ENCODE measurements at places on chromosomes 4 and X.

- DNase-seq: no peak
Measured at GRCh38 chr4:114603497-114603896, 4.9 kb downstream of the UGT8 start.

GRCh38 chr4:30380404-30380998 lies 339.7 kb upstream of the PCDH7 start:
- DNase-seq: peak; percentile 8

DNA sequence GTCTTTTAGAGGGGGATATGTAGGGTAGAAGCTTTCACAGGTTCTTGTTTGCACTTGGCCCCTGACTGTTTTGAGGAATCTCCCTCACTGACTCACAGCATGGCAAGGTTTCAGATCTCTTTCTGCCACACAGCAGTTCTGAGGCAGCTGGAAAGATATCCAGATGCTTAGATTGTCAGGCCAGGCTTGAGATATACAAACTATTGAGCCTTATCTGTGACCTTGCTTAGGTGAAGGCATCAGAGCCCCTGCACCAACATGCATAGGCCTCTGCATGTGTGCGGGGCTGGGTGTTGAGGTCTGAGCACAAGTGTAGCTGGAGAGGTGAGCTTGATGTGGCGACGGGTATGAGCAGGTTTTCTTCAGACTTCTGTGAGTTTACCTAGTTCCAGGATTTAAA lies 80.9 kb upstream of the MSANTD1 start:
- DNase-seq: peak; percentile 21

DNA sequence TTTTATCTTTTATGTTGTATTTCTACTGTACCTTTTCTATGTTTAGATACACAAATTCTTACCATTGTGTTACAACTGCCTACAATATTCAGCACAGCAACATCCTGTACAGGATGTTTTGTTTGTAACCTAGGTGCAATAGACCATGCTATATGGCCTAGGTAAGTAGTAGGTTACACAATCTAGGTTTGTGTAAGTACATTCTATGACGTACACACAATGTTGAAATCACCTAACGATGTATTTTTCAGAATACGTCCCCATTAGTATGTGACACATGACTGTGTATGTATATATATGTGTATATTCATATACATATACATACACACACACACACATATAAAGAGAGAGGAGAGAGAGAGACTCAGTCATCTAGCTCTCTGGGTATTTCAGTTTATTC lies 103.5 kb downstream of the CLNK start:
- no peak for DNase-seq

- peak; percentile 42 for DNase-seq
Measured at GRCh38 chr4:15254236-15254880, 173.5 kb upstream of the C1QTNF7 start.

- DNase-seq: no peak
Measured at GRCh38 chrX:56219700-56220099, 12.5 kb upstream of the KLF8 start.

GRCh38 chrX:47523713-47524166 lies 37.3 kb upstream of the ARAF start:
- DNase-seq: no peak

GRCh38 chr4:25484243-25484721 lies 107.2 kb downstream of the ANAPC4 start:
- no peak for DNase-seq

- DNase-seq: no peak
Measured at GRCh38 chrX:109696146-109696740, 36.8 kb downstream of the ACSL4 start.

DNA sequence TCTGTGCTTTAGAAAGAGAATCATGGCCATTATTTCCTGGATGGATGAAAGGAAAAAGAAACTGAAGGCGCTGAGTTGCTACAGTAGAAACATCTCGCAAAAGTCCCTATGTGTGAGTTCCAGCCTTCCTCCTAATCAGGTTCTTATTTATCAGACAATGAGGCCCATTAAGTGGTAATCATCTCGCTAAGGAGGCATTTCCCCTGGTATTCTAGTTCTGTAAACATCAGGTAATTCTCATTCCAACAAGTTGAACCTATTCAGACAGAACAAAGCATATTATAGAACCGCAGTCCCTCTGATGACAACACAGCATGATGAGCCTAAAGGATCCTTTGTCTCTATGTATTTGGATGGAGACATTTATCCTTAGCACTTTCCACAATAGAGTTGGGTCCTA lies 205.7 kb upstream of the MAOA start:
- no peak for DNase-seq

DNA sequence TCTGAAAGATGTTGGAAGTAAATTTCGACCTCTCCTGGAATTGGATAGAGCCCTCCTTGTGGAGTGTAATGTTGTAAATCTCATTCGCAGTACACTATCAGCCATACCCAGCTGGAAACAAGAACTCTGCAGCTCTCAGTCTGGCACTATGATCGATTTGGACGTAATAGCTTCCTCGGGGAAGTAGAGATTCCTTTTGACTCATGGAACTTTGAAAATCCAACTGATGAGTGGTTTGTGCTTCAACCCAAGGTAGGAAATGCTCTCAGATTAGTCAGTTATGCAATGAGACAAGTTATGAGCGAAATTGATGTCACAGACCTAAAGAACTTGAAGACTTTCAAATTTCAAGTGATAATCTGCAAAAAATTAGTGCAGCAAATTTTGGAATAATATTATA lies 103.9 kb downstream of the SYTL5 start:
- no peak for DNase-seq

GRCh38 chr4:17109126-17109525 lies 210.7 kb upstream of the LDB2 start:
- peak; percentile 75 for DNase-seq

- no peak for DNase-seq
Measured at GRCh38 chr4:123871341-123871740, 474.7 kb downstream of the SPRY1 start.

GRCh38 chr4:42488114-42488513 lies 90.8 kb downstream of the SHISA3 start:
- DNase-seq: no peak

DNA sequence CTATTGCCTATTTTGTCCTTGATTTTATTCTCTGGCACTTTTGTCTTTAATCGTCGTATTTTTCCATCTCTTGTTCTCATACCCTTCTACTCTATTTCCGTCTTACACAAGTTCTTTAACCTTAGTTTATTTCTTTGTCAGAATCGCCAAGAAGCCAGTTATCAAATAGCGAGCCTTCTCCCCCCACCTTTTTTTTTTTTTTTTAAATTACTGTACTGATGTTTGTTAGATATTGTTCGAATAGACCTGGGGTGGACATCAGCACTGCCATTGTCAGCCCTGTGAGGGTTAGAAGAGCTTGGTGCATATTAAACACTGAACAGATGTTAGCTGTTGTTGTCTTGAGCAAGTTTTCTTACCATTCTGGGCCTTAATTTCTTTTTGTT lies 1.2 kb downstream of the SPCS3 start:
- no peak for DNase-seq

DNA sequence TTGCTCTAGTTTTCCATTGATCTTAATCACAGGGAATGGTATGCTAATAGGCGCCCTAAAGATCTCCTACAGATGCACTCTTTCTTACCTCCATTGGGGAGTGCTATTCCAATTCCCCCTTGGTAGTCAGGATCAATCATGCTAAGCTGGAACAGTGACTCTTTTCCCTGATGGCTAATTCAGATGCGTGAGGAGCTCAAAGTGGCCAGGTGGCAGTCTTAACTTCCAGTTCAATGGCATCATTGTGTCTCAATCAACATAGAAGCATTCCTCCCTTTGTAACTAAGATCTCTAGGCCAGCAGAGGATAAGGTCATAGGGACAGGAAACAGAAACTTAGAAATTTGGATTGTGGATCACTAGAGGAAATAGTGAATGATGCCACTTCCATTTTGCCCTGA lies 216.8 kb downstream of the GRID2 start:
- no peak for DNase-seq

DNA sequence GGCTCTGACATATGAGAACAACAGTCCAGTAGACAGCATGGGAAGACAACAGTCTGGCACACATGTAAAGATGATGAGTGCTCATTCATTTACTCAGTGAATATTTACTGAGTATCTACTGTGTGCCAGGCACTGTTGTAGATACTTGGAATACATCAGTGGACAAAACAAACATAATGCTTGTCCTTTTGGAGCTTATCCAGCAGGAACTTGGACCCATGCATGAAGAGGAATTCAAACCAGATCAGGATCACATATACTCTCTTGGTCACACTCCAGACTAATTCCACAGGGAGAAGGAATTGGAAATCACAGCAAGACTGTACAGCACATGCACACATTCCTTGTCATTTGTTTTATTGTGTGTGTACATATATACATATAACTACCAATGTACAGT lies 217.6 kb upstream of the TTC29 start:
- DNase-seq: peak; percentile 59

GRCh38 chr4:82201805-82202641 lies 171.8 kb downstream of the HNRNPD start:
- no peak for DNase-seq

DNA sequence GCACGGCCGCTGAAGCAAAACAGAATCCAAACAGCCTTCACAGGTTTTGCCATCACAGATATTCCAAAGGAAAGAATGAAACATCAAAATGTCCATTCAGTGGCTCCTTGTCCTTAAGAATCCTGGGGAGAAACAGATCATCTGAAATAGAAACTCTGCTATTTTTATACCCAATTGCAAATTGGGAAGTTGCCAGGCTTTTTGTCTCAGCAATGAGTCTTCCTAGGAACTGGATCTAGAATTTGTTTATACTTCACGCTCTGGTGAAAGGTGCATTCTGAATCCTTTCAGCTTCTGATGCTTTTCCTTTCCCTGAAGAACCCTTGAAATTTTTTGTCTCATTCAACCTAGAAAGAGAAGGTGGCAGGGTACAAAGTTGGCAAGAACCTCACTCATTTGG lies 218.9 kb downstream of the FBXW7 start:
- peak; percentile 65 for DNase-seq

GRCh38 chr4:73221734-73222133 lies 36.9 kb downstream of the ANKRD17 start:
- no peak for DNase-seq

DNA sequence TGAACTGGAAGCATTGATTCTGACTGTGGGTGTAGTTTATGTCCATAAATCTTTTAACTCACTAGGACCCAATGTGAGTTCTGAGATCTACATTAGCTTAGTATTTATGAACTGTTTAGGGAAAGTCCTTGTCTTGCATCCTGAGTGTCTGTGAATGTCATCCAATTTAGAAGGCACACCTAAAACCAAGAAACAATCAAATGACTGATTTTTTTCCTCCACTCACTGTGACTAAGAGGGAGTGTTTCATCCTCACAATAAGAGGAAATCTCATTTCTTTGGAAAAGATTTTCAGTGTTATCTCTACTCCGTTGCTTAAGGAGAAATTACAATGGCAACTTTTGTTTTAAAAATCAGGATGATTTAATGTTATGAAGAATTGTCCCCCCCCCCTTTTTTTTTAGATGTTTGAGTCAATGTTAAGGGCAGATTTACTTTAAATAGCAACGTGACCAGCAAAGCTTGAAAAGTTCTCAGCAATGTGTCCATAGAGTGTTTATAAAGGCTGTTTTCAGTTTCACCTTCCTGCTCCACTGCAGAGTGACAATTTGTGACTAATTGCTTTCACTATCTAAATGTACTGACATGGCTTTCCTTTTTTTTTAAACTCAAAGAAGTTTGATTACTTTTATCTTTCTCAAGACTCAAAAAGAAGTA lies 173.0 kb downstream of the SPCS3 start:
- no peak for DNase-seq

GRCh38 chrX:9071031-9071650 lies 37.2 kb upstream of the FAM9B start:
- DNase-seq: no peak

DNA sequence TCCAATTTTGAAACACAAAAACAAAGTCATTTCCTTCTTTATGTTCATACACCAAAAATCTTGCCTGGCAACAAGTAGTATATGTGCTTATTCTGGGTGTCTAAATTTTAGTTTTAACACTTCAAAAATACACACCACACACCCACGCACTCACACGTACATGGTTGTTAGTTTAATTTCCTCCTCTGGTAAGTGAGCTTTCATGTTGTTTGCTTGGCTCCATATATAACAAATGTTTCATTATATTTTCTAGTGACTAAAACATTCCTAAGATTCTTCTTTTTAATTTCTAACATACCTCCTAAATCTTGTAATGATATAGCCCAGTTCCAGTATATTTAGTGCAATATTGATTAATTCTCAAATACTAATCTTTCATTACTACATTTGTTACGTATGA lies 80.9 kb downstream of the PRDM5 start:
- DNase-seq: peak; percentile 16

DNA sequence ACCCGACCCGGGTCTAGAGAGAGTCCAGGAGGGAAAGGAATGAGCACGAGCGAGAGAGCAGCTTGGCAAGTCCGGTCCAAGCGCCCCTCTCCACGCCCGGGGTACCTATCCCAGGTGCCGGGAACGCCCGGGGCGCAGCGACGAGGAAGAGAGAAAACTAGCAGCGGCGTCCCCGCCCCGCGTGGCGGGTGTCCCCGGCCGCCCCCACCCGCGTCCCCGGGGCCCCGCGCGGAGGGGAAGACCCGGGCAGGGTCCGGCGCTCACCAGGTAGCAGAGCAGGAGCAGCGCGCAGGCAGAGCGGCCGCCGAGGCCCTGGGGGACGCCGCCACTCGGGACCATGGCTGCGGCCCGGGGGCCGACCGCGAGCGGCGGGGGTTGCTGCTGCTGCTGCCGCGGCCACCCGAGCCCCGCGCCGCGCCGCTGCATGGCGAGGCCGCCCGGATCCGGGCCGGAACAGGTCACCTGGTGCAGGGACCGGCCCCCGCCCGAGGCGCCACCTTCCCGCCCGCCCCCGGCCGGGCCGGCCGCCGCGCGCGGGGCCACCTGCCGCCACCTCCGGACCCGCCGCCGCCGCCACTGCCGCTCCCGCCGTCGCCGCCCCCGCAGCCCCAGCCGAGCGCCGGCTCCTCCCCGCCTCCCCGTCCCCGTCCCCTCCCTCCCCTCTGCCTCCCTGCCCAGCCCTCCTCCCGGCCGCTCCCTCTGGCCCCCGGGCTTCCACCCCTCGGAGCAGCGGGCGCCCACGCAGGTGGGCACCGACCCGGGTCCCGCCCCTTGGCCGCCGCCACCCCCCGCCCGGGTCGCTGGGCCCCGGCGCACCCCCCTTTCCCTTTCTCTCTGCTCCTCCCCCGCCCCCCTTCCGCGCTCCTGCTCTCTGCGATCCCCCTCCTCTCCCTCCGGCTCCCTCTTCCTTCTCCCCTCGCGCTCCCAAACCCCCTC lies at the start of gene SEL1L3:
Gene SEL1L3, minus strand, starts transcription at position 578 of the 936 bp plus-strand sequence. Its CDS starts 152 bp downstream, at position 426.
- DNase-seq: no peak
